ENCODE measurements at places on chromosomes 11 and 22. TPM values are rescaled to one million over a fixed set of nuclear protein-coding genes. Genes with fewer than 3 reads are reported as not detected.

DNA sequence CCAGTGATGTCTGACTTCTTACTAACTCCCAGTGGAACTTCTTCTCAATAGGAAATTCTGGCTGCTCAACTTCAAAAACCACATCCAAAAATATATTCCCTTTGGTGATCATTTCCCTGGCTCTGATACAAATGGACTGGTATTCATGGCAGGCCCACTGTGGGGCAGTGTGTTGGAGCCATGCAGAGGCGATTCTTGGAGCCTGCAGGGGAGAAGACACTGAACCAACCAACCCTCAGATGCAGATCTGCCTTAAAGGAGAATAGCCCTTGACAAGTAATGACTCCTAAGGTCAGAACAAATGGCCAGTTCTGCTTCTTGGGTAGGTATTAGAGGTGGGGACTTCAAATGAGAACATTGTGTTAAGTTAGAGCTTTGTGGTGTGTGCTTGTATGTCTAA is 12.2 kb downstream of the OR4D9 start:
- no peak overlapping the region for H3K4me3 ChIP-seq
- no peak overlapping the region for H3K27ac ChIP-seq
- DNase-seq = no peak
- H3K36me3 ChIP-seq = no peaks in the 10 kb centered on the region

ANGPTL5 gene
- total RNA-seq = 0.23 TPM

ARHGEF17 gene
- total RNA-seq = 74.5 TPM

GRCh38 chr11:119108146-119108856 is 1.2 kb downstream of the C2CD2L start:
- H3K27me3 ChIP-seq = no peaks in the 10 kb centered on the region
- peak; percentile 76 for DNase-seq
- H3K4me3 ChIP-seq = peak overlapping the region; percentile 99
- peaks cover 29% of the 10 kb centered on the region for H3K36me3 ChIP-seq

DNA sequence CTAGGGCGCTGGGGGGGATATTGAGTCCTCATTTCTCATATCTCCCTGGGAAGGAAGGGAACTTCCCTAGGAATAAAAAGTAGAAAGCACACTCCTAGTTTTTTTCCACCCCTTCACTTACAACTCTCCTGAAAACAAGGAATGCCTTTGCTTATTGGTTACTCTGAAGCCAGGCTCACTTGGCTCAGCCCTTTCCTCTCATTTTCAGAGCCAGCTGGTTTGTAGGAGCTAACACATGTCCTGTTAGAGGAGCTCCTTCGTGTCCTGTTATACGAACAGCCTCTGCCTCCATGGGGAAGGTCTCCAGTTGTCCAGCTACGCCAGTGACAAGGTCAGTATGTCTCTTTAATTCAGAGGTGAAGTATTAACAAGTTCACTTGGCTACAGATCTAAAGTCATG is 17.6 kb downstream of the ALKBH8 start:
- peaks cover 31% of the 10 kb centered on the region for H3K36me3 ChIP-seq
- no peak overlapping the region for H3K4me3 ChIP-seq
- no peak for DNase-seq
- no peak overlapping the region for H3K27ac ChIP-seq

DNA sequence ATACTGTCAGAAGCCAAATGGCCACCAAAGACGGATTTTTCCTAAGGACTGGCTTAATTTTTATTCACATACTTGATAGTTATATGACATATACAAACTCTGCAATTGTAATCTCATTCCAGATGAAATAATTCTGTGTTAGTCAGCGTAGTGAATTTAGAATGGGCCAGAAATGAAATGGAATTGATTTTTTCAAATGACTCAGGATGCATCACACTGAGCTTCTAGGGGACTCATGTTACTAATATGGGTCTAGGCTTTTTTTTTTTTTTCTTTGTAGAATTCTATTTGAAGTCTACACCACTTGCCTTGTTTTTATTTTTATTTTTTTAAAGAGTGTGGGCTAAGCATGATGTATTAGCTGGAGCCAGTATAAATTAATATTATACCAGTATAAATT is 62.7 kb downstream of the SPECC1L start:
- no peaks in the 10 kb centered on the region for H3K27me3 ChIP-seq
- peaks cover 83% of the 10 kb centered on the region for H3K36me3 ChIP-seq
- H3K4me1 ChIP-seq = peaks cover 16% of the 10 kb centered on the region

All from upper lobe of right lung (tissue), 1 donor.